ENCODE measurements at places on chromosomes 16 and 17.

GRCh38 chr16:57409870-57410587 lies 5.5 kb downstream of the CCL17 start:
- DNase-seq, result no peak

DNA sequence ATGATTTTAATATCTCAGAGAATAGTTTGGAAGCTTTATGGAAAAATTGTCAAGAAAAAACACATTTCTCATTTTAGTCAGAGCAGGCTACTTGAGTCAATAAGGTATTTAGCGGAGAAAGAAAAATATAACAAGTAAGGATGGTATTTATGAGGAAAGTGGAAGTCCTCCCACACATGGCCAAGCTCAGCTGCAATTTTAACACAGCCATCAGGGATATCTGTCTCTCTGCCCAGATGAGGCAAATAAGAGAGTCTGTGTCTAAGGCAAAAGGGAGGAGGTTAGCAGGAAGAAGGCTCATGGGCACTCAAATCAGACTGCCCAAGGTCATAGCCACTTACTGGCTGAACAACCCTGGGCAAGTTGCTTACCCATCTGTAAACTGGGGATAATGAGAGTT lies 5.2 kb upstream of the CMTM2 start:
- DNase-seq, result no peak

DNA sequence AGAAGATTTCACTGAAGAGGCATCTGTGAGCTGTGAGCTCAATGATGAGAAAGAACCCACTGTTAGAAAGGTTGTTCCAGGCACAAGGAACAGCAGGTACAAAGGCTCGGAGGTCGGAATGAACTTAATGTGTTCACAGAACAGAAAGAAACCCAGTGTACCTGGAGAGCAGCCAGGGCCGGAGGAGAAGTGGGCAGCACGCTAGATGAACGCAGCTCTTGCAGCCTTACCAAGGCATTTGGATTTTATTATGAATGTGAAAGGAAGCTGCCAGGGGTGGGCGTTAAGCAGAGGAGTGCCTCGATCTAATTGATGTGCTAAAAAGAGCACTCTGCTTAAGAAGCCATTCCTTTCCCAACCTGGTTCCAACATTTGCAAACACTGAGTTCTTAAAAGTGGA lies 19.0 kb downstream of the EEF2K start:
- no peak for DNase-seq

DNA sequence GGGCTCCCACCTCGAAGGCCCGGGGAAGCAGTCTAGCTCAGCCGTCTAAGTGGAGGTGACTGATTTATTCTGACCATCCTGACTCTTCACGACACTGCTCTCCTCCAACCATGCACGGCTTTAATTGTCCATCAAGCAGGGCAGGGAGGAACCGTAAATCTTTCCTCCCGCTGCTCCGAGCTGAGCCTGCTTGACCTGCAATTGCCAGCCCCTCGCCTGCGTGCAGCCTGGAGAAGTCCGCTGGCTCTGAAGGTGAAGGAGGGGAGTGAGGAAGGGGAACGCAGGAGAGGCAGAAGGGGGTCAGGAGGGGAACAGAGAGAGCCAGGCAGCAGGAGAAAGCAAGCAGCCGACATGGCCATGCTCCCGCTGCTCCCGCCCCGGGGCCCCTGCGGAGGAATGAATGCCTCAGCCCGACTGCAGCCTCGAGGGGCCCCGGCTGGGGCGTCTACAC lies 10.1 kb downstream of the RBFOX3 start:
- no peak for DNase-seq

DNA sequence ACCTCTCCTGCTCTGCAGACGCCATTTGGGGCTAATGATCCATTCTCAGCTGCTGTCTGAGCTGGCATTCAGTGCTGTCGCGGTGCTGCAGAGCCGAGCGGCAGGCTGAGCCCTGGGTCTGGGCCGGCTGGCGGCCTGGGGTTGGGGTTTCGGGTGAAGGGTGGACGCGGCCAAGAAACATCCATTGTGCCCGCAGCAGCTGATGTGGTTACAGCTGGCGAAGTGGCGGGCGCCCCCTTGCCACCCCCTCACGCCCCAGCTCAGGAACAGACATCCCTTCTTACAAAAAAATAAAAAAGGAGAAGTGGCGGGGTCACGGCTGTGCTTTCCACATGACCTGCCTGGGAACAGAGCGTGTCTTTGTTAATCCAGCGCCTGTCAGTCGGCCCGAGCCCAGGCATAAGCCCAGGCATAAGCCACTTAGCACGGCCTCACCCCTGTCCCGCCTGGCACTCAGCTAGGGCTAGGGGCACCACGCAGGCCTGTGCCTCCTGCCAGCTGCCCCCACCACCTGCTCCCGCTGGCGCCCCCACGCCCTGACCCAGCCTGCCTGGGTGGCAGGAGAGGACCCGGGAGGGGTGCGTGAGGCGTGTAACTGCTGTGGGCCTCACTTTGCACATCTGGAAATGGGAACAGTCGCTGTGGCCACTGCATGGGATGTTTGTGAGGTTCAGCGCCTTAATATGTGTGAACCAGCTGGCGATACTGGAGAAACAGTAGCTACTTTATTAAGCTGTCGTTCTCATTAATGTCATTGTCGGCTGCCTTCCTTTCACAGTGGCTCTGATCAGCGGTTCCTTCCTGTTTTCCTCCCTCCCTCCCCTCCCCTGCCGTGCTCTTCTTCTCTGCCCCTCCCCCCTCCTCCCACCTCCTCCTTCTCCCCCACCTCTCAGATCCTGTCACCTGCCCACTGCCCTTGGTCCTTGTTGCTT lies 197.7 kb upstream of the CIBAR2 start:
- DNase-seq, result peak; percentile 31

DNA sequence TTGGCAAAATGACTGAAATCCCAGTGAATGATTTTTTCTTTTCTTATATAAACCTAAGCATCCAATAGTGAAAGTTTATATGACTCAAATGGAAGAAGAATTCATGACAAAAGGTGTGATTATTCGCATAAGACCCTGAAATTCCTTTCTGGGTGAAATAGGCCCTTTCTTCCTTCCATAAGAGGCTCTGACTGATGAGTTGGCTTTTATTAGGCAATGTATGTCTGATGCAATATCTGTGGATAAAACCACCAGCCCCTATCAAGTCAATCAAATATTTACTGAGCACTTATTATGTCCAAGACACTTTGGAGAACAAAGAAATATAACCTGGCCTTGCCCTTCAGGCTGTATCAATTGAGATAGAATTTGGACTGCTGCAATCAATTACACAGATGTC lies 316.6 kb downstream of the CDH13 start:
- no peak for DNase-seq

GRCh38 chr16:735982-736453 lies 4.8 kb downstream of the CIAO3 start:
- DNase-seq, result no peak

DNA sequence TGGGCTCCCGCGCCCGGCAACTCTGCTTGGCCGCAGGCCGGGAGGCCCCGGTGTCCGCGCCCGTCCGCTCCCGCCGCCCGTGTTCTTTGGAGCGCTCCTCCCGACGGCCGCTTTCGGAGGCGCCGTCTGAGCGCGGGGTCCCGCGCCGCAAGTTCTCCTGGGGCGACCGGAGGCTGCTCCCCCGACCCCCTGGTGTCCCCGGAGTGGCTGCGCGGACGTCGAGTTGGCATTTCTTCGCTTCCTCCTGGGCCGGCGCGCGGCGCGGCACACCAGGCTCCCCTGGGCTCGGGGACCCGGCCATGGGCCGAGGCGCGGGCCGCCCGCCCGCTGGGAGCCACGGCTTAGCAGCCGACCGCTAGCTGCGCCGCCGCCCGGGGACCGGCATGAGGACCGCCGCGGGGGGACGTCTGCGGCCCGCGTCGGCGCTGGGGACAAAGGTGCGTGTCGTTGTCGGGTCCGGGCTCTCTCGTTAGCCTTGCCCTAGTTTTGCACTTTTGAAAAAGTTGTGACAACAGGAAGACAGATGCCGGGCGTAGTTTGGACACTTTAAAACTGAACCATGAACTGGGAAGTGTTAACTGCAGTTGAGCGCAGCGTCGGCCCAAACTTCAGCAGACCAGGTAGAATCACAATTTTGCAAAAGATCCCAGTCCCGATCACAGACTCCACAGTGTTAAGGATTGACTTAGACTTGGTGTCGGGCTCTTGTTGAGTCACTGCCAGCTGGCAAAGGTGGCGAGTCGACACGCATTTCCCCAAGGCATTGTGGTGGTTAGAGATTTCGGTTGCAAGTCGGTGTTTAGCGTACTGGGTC lies 700 bp downstream of the UBN1 start:
- peak; percentile 44 for DNase-seq

DNA sequence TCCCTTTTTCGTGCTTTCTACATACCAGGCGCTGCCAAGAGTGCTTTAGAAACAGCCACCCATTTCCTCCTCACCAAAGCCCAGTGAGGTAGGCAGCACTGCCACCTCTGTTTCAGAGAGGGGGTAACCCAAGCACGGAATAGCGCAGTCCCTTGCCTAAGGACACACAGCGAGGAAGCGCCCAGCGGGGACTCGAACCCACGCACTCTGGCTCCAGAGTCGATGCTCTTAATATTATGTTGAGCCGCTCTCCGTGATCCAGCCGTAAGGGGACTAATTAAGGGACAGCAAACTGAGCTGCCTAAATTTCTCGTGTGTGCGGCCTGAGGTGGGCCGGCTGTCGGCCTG lies 497 bp downstream of the CES1 start:
- no peak for DNase-seq

- DNase-seq, result no peak
Measured at GRCh38 chr16:17002565-17002964, 468.2 kb downstream of the XYLT1 start.

DNA sequence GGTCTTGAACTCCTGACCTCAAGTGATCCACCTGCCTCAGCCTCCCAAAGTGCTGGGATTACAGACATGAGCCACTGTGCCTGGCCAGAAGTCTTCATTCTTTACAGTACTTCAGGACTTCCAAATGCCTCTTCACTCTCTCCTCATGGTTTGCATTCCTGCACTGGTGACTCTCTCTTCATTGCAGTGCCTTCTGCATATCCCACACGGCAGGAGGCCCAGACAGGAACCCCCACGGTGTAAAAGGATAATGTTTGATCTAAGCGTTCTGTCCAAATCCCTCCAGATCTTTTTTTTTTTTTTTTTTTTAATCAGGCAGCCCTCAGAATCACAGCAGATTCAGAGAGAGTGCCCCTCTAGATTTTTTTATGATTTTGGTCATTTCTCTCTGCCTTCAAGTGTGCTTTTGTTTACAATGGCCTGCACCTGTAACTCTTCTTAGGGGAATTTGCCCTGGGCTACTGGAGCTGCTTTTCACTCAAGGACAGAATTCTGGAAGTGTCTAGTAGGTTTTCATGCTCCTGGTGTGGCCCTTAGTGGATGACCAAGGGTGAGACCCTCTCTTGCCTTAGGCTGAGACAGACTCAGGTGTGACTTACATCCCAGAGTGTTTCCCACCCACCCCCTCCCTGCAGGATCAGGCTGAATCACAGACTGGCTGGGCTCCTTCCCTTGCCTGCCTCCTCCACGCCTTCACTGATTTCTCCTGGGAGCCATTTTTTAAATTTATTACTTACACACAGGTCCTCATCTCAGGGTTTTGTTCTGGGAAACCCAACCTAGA lies 19.8 kb upstream of the NF1 start:
- DNase-seq, result no peak

DNA sequence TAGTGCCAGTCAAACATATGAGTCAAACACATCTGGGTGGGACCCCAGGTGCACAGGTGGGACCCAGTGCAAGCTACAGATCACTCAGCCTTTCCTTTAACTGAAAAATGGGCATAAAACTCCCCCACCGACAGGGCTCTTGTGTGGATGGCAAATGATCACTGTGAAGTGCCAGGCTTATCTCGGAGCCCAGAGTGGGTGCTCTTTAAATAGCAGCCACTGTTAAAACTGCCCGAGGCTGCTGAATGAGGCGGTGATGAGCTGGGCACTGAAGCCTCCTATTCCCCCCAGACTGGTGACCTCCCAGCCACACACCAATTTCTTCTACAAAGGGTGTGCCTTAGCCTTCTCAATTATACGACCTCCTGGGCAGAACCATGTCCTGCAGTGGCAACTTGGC lies 433.8 kb downstream of the SLC39A11 start:
- DNase-seq, result no peak

DNA sequence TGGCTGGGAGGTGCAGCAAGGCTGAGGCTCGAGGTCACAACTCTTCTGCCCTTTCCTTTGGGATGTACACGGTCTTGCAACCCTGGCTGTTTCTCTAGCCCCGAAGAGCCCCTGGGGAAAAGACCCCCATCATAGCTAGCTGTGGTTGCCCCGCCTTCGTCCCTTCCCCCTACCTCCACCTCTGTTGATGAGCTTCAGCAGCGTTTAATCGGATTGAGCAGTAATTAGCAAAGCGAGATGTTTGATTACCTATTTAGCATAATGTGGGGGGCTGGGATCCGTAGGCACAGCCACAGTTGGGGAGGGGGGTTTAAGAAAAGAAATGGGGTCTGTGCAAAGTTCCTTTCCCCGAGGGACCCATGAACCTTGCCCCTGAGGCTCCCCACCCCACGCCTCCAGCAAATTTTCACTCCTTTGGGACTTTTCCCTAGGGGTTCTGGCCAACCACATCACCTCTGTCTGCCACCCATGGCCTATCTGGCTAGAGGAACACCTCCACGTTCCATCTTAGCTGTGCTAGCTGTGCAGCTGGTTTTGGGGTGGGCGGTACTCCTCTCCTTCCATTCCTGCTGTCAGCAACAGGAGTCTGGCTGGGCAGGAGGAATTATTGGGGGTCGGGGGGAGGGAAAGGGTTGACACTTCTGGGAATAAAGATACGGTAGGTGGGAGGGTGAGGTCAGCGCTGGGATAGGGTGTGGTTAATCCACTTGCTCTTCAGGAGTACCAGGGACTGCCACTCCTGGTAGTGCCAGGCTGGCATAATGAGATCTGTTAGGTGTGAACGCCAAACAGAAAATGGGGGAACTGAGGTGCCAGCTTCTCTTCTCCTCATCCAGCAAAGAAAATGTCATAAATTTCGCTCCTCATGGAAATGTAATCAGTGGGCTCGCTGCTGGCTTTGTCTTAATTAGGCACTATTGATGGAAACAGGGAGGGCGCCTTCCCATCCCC lies 1.3 kb upstream of the DNAH2 start:
- no peak for DNase-seq

- DNase-seq, result no peak
Measured at GRCh38 chr17:72345536-72345935, 224.7 kb downstream of the SOX9 start.

DNA sequence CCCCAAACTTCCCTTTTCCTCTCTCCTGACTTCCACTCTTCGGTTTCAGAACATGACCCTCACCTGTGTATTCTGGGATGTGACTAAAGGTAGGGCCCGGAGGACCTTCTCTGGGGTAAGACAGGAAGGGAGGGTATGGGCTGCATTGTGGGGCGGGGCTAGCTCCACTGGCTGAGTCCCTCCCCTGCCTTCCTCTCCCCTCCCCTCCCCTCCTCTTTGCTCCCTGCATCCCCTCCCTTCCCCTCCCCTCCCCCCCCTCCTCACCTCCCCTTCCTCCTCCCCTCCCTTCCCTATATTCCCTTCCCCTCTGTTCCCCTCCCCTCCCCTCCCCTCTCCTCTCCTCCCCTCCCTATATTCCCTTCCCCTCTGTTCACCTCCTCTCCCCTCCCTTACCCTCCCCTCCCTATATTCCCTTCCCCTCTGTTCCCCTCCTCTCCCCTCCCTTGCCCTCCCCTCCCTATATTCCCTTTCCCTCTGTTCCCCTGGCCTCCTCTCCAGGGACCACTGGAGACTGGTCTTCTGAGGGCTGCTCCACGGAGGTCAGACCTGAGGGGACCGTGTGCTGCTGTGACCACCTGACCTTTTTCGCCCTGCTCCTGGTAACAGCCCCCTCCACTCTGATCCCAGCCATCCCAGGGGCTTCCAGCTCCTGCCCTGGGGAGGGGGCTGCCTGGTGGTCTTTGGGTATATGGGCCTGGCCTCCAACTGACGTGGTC lies 11.8 kb downstream of the ADGRG3 start:
- no peak for DNase-seq

GRCh38 chr16:78286065-78286464 lies 186.6 kb downstream of the WWOX start:
- DNase-seq, result no peak

GRCh38 chr16:58243528-58244004 lies 45.7 kb upstream of the CSNK2A2 start:
- DNase-seq, result no peak
